ENCODE measurements at places on chromosomes 12 and 14.
A peak's percentile ranks its signal among the peaks of the same experiment; 100 is the strongest.

- DNase-seq, result no peak
Observed at GRCh38 chr12:49932533-49933130, 17.9 kb upstream of the AQP2 start.

DNA sequence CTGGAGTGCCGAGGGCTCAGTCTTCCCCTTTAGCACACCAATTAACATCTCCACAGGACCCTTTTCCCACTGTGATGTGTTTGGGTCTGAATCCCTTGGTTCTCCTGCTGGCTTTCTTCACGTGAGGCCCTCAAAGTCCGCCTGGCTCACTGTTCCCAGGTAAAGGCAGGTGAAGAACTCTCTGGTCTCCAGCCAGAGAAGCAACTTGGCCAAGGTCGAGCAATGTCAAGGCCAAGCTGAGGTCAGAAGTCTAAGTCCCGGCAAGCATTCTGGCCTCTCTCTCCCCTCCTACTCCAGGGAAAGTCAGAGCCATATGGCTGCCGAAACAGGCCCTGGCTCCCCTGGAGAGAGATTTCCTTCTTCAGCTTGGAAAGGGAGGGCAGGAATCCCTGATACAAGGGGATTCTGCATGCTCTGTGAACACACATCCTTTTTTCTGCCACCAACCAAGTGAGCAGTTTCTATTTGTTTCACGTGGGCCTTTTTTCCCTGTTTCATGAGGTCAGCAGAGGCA, 61.4 kb upstream of the ESRRB start:
- DNase-seq, result no peak

- peak; percentile 51 for DNase-seq
Observed at GRCh38 chr14:100547633-100548294, 39.5 kb downstream of the BEGAIN start.

- DNase-seq, result no peak
Observed at GRCh38 chr12:21438643-21439042, 1.2 kb downstream of the PYROXD1 start.

GRCh38 chr14:85663256-85663655, 133.3 kb downstream of the FLRT2 start:
- no peak for DNase-seq

DNA sequence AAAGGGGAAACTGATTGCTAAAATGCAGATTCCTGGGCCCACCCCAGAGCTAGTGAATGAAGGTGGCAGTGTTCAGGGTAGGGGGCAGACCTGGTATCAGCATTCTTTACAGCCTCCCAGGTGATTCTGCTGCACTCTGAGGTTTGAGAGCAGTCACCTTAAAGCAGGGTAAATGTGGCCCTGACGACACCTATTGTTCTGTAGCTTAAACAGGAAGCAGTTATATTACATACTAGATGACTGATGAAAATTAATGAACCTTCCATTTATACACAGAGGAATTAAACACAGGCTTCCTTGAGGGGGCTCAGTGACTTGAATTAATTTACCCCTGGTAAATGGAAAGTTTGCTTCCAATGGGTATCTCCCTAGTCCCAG, 25.3 kb downstream of the NUAK1 start:
- DNase-seq, result no peak

- DNase-seq, result no peak
Observed at GRCh38 chr14:92670643-92671366, 77.6 kb downstream of the LGMN start.

- no peak for DNase-seq
Observed at GRCh38 chr14:32938719-32939253, at the start of gene NPAS3. NPAS3 (plus strand) TSS chr14:32938879.

GRCh38 chr12:119202544-119202943, 23.8 kb downstream of the HSPB8 start:
- no peak for DNase-seq

GRCh38 chr12:129788506-129789084, 115.2 kb downstream of the TMEM132D start:
- no peak for DNase-seq

- no peak for DNase-seq
Observed at GRCh38 chr14:63088865-63089264, 43.6 kb upstream of the KCNH5 start.

DNA sequence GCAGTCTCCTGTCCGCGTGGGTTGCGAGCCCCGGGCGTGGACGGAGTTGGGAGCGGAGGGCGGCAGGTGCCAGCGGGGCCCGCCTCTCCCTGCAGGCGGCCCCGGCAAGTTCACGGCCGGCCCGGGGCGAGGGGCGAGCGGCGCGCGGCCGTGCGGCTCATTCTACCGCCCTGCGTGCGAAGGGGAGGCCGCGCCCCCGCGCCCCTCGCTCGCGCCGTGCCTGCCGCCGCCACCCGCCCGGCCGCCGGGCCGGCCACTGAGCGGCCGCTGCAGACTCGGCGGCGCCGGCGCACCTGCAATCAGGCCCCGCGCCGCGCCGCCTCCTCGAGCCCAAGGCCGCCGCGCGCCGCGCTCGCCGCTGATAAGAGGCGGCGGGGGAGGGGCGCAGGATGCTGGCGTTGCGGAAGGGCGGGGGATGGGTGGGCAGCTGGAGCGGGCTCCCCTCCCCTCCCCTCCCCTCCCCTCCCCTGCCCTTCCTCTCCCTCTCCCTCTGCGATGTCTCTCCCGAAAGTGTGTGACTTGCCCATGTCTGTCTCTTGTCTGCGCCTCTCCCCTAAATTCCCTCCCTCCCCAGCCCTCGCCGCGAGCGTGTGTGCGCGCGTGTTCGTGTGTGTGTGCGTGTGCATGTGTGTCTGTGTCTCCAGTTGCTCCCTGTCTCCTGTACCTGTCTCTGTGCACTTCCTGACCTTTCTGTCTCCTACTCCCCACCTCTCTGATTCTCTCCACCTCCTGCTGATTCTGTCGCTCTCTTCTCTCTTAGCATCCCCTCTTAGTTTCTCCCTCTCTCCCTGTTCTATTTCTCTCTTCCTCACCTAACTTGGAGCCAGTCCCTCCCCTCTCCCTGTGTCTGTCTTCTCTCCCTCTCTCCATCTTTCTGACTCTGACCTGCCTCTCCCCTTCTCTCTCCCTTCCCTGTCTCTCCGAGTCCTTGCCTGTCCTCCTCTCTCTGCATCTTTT, 768.1 kb upstream of the TBX3 start:
- no peak for DNase-seq

DNA sequence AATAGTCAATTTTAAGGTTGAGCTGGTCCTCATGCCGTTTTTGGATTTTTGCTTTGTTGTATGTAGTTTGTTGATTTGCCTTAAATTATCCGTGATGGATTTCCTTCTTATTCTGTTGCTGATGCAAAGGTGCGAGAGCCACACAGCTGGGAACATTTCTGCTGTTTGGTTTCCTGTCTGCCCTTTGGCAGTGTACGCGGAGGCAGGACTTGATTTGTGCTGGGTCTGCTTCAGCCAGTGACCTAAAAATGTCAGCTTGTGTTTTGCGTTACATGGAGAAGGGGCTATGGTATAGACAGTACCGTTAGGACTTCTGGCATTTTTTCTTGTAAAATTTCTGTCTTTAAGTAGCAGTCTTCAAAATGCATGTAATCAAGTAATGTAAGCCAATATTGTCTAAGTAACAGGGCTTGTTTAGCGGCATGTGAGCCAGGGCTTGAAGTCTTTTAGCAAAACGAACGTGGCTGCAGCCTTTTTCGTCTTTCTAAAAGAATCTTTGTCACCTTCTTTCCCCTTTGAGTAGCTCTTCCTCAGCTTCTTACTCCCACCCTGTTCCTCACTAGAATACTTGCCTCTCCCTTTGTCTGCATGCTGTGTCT, 18.2 kb upstream of the RD3L start:
- DNase-seq, result no peak

GRCh38 chr12:57522011-57522886, at the start of gene MBD6:
MBD6 (plus strand) TSS chr12:57522824; CDS start chr12:57524304, 1,480 bp downstream.
- peak; percentile 86 for DNase-seq

DNA sequence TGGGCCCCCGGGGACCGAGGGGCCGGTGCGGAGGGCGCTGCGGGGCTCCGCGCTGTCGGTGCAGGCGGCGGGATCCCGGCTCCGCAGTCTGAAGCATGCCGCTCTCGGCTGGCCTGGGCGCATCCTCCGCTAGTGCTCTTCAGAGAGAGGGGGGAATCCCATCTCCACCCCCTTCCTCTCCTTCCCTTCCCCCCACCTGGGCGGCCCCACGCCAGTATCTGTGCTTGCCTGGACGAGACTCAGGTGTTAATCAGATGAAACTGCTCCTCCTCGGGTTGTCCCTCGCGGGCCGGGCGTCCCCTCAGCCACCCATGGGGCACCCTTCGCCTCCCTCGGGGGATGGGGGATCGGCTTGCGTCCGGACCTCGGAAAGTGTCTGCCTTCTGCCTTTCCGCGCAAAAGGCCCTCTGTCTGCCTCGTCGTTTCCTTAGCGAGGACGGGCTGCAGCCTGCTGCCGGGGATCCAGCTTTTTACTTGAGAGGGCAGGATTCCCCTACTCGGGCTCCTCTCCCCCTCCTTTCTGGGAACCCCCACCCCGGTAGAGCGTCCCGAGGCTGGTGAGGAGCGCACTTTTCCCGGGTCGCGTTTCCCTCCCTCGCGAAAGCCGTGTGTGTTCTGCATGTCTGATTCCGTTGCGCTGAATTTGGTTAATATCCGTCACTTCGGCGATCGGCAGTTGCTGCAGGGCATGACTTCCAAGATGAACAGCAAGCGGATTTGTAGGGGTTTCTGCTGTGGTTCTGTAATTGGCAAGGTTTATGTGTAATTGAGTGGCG, 1.1 kb downstream of the GPHN start:
- DNase-seq, result peak; percentile 30

DNA sequence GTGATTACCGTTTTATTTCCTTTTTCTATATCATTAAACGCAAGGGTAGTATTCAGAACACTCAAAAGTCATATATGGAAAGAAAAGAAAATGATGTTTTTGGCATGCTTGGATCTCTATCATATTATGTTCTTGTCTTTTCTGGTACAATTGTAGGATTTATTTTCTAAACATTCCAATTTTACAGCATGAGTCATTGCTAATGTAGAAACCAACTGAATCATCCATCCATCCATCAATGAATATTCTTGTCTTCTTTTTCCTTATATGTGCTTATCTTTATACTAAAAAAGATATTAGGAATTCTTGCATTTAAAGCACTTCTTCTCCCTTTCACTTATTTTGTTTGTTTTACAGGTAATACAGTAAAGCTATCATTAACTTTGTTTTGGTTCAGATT, 20.4 kb upstream of the AMIGO2 start:
- DNase-seq, result no peak

GRCh38 chr14:58639842-58640484, 2.2 kb downstream of the DACT1 start:
- DNase-seq, result no peak

GRCh38 chr12:53530920-53531319, 23.6 kb upstream of the NPFF start:
- no peak for DNase-seq

GRCh38 chr14:70149596-70150165, 39.1 kb downstream of the SLC8A3 start:
- no peak for DNase-seq

DNA sequence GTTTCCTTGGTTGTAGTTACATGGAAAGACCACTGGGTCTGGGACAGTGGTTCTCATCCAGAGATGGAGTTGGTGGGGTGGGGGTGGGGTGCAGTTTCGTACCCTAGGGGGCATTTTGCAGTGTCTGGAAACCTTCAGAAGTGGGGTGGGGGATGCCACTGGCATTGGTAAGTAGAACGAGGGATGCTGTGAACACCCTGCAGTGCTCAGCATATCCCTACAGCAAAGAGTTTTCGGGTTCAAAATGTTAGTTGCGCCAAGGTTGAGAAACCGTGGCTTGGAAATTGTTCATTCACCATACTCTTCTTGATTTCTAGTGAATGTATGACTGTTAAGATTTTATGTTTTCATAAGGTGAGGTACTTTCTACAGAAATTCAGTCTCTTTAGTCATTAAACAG, 28.7 kb downstream of the TRAF3 start:
- no peak for DNase-seq

DNA sequence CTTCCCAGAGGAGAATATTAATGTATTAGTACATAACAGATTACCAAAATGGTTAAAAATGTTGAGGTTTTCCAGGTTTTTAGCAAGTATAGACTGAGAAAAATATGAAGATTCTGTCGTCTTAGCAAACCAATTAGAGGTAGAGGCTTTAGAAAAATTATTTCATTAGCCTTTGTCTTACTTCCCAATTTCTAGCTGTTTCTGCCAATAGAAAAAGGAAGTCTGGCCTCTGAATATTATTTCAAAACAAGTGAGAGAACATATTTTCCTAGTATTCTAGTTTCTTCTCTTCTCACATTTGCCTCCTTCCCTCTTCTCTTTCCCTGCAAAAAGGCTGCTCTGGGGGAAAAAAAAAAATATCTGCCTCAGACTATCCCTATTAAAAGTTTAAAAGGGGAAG, 16.4 kb downstream of the IPO8 start:
- DNase-seq, result no peak

DNA sequence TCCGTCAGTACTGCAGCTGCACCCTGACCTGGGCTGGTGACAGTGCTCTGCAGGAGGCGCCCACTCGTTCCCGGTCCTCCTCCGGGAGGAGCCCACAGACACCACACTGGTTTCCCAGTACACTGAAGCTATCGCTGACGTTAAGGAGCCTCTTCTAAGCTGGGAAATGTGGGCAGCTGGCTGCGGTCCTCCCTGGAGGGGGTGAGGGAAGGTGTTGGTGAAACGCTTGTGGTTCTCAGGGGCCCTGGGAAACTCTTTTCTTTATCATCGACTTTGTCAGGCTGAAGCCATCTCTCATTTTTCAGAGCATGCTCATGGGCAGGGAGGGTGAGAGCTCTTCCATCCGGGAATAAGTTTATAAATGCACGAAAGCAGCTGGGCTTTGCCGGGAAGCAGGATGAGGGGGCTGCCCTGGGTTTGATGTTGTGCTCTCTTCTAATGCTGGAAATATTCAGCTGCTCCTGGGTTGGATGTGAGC, 176.0 kb downstream of the CHST11 start:
- no peak for DNase-seq

GRCh38 chr12:44101475-44101874, 265.6 kb downstream of the TMEM117 start:
- no peak for DNase-seq

GRCh38 chr12:47986832-47987231, 17.4 kb downstream of the COL2A1 start:
- DNase-seq, result no peak

DNA sequence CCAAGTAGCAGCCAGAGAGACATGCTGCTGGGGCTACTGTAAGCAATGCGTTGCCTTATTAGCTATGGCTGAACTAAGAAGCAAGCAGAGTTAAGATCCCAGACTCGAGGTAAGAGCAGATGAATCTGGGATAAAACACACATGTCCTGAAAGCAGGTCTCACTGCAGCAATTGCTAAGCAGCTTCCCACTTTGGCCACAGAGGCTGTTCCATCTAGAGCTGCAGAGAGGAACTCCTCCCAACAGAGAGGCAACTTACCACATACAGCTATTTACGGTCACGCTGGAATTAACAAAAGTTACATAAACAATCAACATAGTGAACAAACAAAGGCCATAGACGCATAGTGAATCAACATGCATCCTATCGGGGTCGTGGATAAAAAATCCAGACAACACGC, 90.2 kb downstream of the KSR2 start:
- DNase-seq, result no peak
